Stimulated activated CD4-positive, alpha-beta T cell treated with anti-CD3 and anti-CD28 coated beads, TNF-alpha, amount 100 ng/mL, for 4 hours (primary cell): ENCODE measurements at places on chromosomes 5 and 9.

DNA sequence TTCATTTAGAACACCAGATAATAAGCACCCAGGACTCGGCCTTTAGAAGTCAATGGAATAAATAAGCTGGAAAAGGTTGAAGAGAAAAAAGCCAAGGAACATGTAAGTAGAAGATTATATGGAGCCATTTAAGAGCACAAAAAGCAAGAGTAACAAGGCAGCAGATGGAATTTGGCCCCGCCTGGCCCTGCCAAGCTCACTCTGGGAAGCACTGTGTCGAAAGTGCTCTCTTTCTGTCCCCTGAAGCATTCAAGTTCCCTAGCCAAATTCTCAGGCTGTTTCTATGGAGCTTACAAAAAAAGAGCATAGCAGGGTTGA, 73.0 kb upstream of the GPR151 start:
- DNase-seq = no peak

DNA sequence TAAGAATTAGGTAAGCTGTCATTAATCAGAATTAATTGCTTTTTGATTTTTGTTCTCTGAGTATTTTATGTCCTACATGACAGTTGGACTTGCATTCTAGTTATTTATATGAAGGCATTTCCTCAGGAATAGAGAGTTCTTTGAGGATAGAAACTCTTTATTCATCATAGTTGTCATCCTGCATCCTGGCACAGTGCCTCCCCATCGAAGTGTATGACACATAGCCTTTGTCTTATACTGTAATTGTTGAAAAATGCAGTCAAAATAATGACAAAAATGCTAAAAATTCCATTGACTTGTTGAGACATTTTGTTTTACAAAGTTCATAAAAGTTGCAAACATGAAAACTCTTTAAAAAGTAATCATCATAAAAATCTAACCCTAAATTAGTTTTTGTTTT, 36.5 kb downstream of the CFAP95 start:
- DNase-seq = no peak

GRCh38 chr9:121443981-121444380, 55.7 kb downstream of the GGTA1 start:
- DNase-seq = no peak

- no peak for DNase-seq
These were observed 38.1 kb downstream of the MRPS27 start for GRCh38 chr5:72281764-72282499.

DNA sequence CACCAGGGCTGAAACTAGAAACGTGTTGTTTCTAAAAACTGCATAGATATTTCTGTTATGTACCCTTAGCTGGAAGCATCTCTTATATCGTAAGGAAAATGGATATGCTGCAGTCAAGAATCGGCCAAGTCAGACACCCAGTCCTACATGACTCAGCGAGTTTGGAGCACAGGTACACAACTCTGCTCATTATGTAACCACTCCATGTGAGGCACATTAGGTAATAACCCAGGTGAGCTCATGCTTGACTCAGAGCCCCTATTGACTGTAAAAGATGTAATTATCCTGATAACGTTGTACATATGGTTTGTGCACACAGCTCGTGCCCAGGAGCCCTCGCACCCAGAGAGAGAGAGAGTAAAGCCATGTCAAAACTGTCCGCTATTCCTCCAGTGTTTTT, 593.7 kb upstream of the ACO1 start:
- no peak for DNase-seq

DNA sequence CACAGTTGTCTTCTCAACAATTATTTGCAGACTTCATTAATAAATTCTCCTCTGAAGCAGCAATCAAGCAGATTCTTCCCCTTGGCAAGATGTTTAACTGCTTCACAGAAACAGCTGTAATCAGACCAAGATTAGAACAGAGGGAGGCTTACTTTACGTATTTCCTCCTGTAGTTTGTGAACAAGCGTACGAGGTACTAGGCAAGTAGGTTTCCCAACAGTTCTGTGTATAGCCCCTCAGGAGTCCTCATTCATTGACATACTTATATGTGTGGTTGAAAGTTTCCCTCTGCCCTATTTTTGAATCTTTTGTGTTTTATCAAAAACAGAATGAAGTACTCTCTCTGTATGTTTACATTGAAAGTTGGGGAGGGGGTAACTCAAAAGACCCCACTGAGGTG, 128.0 kb downstream of the SPATA31D1 start:
- no peak for DNase-seq

- DNase-seq = no peak
These were observed 576.1 kb downstream of the LRRC70 start for GRCh38 chr5:63154476-63155309.

DNA sequence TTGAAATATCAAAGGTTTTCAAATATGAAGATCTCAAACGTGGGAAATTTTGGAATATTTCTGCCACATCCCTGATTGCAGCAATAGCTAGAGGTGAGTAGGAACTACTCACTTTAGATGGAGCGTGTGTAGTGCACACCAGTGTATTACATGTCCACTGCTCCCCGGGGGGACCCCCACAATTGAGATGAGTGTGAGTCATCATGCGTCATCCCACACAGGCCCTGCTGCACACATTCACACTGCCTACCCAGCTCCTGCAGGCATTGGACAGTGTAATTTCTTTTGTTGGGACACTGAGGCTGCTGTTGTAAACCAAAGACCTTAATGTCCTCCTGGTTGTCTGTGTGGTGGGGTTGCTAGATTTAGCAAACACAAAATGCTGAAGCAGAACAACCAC, 280.0 kb downstream of the GAS1 start:
- DNase-seq = no peak

GRCh38 chr9:72949918-72950325, 2.9 kb downstream of the ALDH1A1 start:
- DNase-seq = no peak

- no peak for DNase-seq
These were observed 362.8 kb downstream of the ISL1 start for GRCh38 chr5:51746023-51746422.

DNA sequence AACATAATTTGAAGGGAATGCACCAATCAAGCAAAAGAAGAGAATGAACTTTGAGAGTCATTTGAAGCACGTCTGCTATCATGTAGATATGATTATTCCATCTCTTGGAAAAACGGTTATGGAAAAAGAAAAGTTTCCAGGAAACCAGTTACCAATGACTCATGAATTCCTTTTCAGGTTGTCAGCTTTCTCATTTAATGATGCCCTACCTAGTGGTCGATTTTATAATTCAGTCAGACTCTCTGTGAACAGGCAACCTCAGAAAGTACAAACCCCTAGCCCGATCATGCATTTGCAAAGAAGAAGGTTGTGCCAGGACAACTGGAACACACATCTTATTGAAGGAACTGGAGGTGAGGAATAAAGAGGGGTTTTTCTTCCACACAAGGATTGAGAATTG, 355.1 kb upstream of the GRIA1 start:
- no peak for DNase-seq

- DNase-seq = no peak
These were observed 93.9 kb downstream of the GCNT1 start for GRCh38 chr9:76552751-76553455.

DNA sequence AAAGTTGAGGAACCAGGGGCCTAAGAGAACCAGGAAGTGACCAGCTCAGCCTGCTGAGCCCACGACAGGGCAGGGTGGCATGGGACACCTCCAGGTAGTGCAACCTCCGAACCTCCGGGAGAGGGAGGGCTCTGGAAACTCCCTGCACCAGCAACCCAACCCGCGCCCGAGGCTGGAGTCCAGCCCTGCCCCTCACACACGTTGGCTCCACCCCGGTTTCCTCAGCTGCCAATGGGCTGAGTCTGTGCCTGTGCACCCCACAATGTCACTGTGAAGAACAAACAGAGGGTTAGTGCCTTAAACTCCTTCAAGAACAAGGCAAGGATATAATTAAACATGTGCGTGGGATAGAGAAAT, 17.0 kb upstream of the UNC5A start:
- DNase-seq = no peak

- DNase-seq = no peak
These were observed 12.7 kb downstream of the ADGRV1 start for GRCh38 chr5:90571147-90571773.

GRCh38 chr5:136269973-136270372, 77.0 kb upstream of the SMIM32 start:
- DNase-seq = no peak

- no peak for DNase-seq
These were observed 49.0 kb upstream of the CKMT2 start for GRCh38 chr5:81183811-81184748.

- DNase-seq = peak; percentile 54
These were observed at the start of gene TEX48 for GRCh38 chr9:114681594-114682332. TSS of gene TEX48 (minus strand) at chr9:114682192. CDS start at chr9:114671723, 10,469 bp downstream.

GRCh38 chr9:14935964-14936363, 25.7 kb upstream of the FREM1 start:
- DNase-seq = no peak

GRCh38 chr9:127130661-127131538, 8.5 kb upstream of the ANGPTL2 start:
- DNase-seq = no peak

DNA sequence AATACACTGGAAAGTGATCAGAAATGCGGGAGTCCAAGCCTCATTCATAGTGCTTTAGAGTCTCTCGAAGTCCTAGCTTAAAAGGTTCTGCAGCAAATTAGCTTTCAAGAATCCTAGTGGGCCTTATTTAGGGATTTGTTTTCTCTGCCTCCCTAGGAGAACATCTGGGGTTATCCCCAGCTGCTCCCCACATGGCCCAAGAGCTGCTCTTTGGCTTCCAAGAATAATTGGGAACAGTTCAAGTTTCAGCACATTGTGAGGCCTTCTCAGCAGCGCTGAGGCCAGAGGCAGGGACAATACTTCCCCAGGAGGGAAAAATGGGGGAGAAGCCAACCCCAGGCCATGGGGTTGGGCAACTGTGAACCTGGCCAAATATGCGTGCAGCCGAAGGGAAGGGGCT, 108.7 kb downstream of the LIFR start:
- DNase-seq = no peak

GRCh38 chr5:105739732-105740131, 1931.0 kb downstream of the EFNA5 start:
- no peak for DNase-seq

DNA sequence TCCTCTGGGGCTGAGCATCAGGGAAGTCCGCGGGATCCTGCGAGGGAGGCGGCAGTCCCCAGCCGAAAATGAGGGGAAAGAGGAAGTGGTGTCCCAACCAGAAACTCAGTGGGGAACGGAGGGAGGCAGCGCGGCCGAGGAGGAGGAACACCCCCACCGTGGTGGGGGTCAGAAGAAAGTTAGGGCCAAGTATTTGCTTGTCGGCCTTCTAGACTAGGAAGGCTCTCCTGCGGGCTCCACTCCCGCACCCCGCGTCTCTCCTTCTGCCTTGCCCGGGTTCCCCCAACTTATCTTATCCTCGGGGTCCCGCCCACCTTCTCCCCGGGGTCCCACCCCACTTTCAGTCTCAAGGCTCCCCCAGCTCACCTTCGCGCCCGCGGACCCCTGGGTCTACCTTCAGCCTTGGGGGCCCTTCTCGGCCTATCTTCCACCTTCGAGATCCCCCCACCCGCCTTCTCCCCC, 557 bp upstream of the PHF2 start:
- DNase-seq = peak; percentile 41

DNA sequence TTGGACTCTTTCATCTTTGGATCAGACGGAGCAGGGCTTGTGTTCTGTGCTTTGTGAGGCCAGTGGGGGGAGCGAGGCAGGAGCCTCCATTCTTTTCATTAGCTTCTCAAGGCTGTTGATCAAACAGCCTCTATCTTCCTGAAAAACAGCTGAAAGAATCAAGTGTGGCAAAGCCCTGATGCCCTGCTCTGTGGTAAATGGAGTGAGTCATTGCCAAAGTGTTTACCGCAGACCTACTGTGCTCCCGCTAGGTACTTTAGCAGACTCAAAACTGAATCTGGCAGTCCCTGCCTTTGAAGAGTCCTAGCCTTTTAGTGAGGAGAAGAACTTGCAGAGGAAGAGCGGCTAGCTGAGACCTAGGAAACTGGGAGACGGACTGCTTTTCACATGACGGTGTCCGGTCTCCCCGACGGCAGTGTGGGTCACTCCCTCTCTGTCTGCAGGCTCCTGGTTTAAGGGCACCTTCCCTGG, 3.3 kb downstream of the ANKRD33B start:
- DNase-seq = no peak

GRCh38 chr5:54524082-54524481, 6.5 kb downstream of the SNX18 start:
- no peak for DNase-seq

DNA sequence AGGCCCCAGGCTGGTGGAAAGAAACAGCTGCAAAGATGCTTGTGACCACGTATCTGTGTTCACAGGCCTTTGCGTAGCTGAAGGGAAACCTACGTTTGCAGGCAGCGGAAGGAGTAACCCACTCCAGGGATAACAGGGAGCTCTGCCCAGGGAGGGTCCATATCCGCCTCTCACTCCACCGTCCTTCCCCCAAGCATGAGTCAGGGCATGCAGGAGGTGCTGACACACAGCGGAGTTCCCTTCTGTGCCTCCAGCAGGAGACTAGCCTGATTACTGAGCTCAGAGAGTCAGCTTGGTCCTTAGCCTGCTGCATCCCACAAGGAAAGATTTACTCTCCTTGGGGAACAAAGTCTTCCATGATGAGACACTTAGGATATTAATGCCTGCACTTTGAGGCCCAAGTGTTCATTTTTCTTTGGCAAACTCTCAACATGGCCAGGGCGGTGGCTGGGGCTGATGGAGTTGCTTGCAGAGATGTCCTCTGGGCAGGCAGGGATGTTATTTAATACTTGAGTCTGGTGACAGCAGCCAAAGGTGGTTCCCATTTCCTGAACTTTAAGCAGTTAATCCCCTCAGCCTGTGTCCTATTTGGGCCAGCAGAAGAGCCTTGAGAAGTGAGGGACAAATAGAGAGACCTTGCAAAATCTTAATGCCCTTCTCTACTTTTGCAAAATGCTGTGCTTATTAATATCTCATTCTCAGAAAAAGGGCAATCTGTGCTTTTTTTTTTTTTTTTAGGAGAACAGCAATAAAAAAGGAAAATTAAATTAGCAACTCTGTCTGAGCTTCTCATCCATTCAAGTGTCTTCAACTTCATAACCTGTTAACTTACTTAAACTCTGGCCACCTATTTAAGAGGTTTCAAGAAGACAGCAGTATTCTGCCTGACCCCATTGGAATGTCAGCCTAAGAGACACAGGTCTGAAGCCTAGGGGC, 222.1 kb downstream of the HSPA4 start:
- DNase-seq = no peak

DNA sequence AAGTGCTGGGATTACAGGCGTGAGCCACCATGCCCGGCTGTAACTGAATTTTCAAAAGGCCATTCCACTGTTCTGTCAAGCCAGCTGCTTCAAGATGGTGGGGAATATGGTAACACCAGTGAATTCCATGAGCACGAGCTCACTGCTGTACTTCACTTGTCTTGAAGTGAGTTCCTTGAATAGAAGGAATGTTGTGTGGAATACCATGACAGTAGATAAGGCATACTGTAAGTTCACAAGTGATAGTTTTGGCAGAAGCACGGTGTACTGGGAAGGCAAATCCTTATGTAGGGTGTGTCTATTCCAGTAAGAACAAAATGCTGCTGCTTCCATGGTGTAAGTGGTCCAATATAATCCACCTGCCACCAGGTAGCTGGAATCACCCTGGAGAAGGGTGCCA, 6.6 kb upstream of the PRXL2C start:
- DNase-seq = no peak
